ENCODE measurements at places on chromosomes 4 and X.

GRCh38 chrX:135287266-135287823 is 21.9 kb upstream of the ETDC start:
- DNase-seq, result no peak

DNA sequence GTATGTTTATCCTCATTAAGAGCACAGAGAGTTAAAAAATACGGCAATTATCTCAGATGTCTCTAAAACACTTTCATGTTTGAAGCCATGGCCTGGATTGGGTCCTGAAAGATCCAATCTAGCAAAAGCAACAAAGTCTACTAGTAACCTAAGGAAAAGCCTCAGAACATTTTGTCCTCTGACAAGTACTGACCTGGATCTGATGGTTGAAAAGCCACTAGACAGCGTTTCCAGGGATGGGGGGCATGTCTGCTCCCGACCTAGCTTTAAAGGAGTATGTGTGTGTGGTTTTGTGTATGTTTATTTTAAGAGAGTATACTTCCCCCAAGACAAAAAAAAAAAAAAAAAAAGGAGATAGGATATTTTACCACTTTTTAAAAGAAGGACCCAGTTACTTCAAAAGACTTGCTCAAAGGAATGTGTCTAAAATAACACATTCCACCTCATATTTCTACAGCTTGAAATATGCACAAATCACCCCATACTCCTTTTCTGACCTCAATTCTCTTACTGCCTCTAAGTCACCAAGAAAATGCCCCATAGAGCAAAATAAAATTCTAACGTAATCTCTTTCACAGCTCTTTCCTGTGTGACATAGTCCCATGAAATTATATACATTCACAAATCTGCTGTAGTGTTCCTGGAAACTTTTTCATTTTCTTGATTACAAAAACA is 189.0 kb upstream of the TTC29 start:
- DNase-seq, result no peak

- peak; percentile 35 for DNase-seq
These were observed 103.4 kb downstream of the QRFPR start for GRCh38 chr4:121277194-121278105.

DNA sequence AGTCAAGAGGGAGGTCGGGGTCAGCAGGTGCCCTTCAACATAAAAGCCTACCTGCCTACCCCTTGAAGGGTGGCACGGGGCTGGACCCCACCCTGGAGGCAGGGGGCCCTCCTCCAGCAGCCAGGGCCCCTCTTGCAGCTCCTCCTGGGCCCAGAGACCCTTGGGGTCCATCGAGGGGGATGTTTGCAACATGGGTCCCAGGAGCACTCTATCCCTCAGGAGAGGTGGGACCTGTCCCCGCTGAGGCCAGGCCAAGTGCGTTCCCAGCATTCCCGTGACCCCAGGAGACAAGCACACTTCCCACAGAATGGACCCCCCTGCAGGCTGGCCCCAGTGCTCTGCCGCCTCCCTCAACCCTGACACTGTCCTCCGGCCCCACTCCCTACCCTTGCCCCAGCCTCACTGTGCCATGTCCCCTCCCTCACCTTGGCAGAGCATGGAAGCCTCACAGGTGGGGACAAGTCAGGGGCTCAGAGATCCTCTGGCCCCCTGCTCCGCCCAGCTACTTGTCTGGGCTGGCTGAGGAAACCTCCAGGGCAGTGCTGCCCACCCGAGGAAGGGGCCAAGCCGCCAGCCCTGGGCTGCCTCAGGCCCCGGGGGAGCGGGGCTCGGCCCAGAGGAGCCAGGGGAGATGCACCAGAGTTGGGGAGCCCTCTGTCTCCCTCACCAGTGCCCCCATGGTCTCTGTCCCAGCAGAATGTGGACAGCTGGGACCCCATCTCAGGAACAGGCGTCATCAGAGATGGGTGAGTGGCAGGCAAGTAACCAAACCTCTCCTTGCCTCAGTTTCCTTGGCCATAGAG is 2.2 kb downstream of the MXD4 start:
- DNase-seq, result no peak

GRCh38 chrX:126342859-126343258 is 176.8 kb upstream of the DCAF12L2 start:
- no peak for DNase-seq

DNA sequence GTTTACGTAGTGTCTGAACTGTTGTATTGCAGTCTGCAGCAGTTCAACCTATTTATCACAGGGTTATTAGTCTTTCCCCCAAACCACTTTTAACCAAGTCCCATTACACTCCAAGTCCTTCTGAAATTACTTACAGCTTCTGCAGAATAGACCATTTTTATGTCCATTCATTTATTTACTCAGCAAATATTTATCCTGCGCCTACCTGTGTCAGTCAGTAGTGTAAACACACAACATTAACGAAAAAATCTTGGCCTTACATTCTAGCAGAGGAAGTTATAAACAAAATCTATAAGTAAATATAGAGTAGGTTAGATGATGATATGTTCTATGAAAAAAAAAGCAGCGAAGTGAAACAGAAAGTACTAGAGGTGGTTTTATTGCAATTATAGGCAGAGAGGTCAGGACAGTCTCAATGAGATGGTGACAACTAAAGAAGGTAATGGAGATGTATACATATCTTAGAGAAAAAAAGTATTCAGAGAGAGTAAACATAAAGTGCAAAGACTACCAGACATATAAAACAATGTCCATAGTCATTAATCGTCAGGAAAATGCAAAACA is 534.7 kb downstream of the KCNIP4 start:
- DNase-seq, result no peak

DNA sequence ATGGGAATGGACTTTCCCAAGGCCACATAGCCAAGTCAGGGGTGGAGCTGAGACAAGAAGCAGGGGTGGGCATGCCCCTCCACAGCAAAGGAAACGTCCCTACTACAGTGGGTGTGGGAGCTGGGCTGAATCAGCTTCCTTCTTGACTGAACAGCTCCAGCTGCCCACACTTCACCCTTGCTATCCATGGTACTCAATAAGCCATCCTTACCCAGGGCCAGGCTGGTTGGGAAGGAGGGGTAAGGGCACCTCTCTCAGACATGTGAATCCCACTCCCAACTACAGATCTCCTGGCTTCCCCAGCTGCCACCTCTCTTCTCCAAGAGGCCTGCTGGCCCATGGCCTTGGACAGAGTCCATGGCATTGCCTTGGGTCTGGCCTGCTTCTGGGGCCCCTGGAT is 21.0 kb downstream of the LAS1L start:
- no peak for DNase-seq

DNA sequence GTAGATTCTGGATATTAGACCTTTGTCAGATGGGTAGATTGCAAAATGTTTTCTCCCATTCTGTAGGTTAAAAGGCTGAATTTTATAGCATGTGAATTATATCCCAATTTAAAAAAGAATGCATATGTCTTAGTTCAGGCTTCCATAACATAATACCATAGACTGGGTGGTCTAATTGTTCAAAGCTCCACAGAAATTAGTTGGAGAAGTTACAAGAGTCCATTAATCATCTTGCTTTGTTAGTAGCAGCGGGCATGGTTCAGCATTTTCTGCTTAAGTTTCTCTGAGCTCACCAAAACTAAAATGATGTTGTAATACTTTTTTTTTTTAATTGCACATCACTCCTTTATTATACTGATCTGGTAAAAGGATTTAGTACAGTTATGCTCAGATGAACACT is 1.8 kb downstream of the PGAM4 start:
- no peak for DNase-seq

Data from ELR (cell line).